Right kidney (tissue), 9 donors: ENCODE measurements at places on chromosomes 1 and 21.

DNA sequence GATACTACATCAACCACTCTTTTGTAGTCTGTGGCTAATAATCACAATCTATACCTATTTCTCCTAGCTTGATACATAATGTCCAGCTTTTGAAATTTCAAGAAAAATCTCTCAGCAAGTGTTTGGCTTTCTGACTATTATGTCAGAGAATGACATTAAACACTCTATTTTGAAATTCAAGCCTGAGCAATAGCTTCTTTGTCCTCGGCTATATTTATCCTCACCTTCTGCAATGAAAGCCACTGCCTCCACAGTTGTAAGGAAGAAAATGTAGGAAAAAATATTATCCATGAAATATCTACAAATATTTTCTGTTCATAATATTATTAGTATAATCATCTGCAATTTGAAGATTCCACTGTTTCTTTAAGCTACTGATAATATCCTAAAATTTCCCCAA, 22.1 kb downstream of the LRRC7 start:
- DNase-seq, result no peak

DNA sequence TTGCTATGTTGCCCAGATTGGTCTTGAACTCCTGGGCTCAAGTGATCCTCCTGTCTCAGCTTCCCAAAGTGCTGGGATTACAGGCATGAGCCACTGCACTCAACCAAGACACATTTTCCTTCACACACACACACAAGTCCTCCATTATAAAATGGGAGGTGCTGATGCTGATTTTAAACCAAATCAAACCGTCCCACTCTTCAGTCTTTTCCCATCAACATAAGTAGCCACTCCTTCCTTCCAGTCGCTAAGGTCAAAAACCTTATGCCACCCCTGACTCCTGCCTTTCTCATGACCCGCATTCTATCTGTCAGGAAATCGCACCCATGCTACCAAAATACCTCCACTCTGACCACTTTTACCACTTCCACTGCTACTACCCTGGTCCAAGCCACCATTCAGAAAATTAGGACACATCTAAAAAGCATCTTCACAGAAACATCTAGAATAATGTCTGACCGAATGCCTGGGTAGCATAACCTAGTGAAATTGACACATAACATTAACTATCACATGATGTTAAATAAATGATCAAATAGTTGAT, 28.0 kb upstream of the IFNGR2 start:
- no peak for DNase-seq

DNA sequence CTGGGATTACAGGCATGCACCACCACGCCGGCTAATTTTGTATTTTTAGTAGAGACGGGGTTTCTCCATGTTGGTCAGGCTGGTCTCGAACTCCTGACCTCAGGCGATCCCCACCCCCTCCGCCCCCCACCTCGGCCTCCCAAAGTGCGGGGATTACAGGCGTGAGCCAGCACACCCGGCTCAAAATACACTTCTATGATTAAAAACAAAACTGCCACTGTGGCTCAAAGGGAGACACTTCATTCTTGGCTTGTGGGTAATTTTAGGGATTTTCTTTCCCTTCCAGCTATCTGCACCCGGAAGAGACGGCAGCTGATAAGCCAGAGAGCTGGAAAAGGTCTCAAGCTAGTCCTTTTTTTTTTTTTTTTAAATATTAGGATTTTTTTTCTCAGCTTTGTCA, 24.5 kb downstream of the TMPRSS2 start:
- DNase-seq, result no peak

- no peak for DNase-seq
These were observed 37.1 kb upstream of the SERPINC1 start for GRCh38 chr1:173954179-173954578.

GRCh38 chr1:31943546-31944184, 5.5 kb upstream of the PTP4A2 start:
- no peak for DNase-seq

DNA sequence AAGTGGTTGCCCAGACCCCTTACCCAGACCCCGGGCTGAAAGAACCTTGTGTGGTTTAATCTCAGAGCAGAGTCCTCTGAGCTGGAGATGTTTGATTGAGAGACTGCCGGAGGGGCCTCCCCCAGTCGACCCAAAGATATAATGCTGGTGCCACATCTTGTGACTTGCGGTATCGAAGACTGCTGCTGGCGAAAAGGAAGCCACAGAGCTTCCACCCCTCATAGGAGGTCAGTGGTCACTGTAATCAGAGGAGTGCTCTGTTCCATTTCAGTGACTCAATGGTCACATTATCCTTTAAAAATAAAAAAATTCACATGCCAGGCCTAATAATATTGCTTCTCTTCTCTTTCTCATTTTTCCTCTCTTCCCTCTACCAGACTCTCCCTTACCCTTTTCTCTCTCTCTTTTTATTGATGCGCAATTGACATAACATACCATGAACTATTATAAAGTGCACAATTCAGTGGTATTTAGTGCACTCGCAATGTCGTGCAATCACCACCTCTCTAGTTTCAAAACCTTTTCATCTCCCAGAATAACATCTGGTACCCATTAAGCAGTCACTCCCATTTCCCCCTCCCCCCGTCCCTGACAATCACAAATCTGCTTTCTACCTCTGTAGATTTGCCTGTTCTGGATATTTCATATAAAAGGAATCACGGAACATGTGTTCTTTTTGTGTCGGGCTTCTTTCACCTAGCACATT, 52.6 kb upstream of the LYST start:
- no peak for DNase-seq

DNA sequence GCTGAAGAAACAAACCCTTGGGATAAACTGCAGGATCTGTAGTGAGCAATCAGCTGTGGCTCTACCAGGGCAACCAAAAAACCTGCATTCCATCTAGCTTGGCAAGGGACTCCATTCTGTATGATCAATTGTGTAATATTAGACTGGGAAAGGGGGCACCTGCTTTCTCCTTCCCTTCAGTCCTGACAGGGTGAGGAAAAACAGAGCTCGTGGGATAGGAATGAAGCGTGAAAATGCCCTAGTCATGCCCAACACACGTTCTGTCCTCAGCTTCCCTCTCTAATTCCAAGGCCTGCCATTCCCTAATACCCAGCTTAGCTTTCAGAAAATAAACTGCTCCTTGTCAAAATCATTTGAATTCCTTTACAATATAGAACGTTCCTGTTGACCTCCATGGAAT, 442.3 kb downstream of the PLPP3 start:
- DNase-seq, result no peak

- no peak for DNase-seq
These were observed 52.5 kb downstream of the SLC30A10 start for GRCh38 chr1:219875860-219876259.
